Activated gamma-delta T cell treated with anti-CD3 and anti-CD28 coated beads, Interleukin-2, amount 50 U/mL, for 16 hours (primary cell): ENCODE measurements at places on chromosomes 13 and 19.
A peak's percentile ranks its signal among the peaks of the same experiment; 100 is the strongest.

GRCh38 chr13:96900986-96901385, 93.3 kb downstream of the OXGR1 start:
- DNase-seq, result no peak

GRCh38 chr19:3176715-3177501, 1.7 kb upstream of the S1PR4 start:
- DNase-seq, result peak; percentile 47

DNA sequence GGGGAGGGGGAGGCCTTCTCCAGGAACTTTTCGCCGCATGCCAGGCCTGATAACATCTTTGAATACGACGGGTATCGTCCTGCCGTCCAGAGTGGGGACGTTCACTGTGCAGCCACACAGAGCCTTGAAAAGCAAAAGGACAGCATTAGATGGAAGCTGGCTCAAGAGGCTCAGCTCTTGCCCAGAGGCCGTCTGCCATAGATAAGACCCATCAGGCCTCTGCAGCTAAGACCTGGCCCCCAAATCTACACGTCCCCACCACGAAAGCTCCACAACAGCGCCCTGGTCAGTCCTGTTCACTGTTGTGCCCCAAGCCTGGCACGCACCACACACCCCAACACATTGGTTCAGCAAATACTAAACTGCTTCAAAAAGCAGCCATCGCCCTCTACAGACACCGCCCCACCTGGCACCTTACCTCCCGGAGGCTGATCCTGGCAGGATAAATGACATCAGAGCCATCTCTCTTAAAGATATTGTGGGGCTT, 2.1 kb downstream of the DNAJB1 start:
- no peak for DNase-seq

GRCh38 chr19:38538793-38539528, 78.8 kb downstream of the MAP4K1 start:
- no peak for DNase-seq

DNA sequence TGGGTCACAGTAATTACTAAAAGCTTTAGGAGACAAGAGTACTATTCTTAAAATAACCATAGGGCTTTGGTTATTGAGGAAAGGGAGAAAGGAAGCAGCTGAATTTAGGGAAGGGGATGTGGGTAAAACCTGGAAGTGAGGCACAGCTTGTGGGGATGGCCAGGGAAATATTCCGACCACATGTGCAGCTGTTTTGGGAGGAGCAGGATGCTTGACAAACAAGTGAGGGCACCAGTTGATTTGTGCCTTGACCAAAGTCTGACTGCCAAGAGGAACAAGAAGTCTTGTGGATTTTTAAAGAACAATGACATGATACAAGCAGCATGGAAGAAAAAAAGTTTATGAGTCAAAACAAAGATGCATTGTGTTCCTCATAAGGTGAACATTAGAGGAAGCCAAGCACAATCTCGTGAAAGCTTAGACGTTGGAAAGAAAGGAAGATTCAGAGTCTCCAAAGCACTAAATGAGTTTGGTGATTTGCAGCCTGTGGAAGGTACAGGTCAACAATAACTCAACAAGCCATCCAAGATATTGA, 108.5 kb upstream of the GPC6 start:
- no peak for DNase-seq

- no peak for DNase-seq
Observed at GRCh38 chr19:6073858-6074708, 36.2 kb downstream of the RFX2 start.

DNA sequence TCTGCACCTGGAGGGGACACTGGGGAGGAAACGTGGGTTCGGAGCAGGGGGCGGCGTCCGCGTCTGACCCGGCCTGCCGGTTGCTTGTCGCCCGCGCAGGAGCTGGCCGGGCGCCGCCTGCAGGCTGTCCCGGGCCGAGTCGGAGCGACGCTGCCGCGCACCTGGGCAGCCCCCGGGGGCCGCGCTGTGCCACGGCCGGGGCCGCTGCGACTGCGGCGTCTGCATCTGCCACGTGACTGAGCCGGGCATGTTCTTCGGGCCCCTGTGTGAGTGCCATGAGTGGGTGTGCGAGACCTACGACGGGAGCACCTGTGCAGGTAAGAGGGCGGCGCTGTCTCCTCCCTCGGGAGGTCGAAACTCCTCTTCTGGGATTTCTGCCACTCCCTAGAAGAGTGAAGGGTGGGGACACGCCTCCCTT, 1.3 kb downstream of the ITGBL1 start:
- no peak for DNase-seq

- no peak for DNase-seq
Observed at GRCh38 chr13:33052506-33053280, 36.5 kb downstream of the KL start.

DNA sequence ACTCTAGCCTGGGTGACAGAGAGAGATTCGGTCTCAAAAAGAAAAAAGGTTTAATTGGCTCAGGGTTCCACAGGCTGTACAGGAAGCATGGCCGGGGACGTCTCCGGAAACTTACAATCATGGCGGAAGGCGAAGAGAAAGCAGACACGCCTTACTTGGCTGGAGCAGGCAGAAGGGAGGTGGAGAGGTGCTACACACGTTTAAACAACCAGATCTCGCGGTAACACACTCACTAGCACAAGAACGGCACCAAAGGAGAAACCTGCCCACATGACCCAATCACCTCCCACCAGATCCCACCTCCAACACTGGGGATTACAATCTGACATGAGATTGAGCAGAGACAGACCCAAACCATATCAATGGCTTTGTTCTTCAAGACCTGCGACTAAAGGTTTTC, 12.8 kb downstream of the CASP14 start:
- no peak for DNase-seq
